Fibroblast of upper back skin (primary cell): ENCODE measurements at places on chromosomes 5 and 9.

DNA sequence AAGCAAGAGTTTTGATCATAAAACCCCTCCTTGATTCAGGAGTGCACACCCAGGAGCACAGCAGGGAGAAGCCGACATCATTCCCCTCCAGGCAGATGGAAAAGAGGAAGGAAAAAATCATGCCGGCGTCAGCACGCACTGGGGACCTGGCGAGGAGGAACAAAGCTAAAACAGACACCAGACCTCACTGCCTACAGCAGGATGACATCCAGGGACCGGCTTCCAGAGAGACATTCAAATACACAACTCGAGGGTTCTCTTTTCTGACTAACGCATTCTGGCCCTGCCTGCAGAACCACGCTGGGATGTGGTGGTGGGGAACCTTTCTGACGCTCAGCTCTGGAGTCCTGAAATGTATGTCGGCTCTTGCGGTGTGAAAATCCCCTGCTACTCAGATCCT is 2.7 kb downstream of the UBAC1 start:
- DNase-seq: no peak

DNA sequence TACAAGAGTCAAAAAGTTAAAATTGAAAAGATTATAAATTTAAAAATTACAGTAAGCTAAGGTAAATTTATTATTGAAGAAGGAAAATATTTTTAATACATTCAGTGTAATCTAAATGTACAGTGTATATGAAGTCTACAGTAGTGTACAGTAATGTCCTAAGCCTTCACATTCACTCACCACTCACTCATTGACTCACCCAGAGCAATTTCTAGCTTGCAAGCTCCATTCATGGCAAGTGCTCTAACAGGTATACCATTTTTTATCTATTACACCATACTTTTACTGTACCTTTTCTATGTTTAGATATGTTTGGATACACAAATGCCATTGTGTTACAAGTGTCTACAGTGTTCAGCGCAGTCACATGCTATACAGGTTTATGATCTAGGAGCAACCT is 389.7 kb downstream of the RASEF start:
- no peak for DNase-seq

GRCh38 chr9:84937180-84937579 is 267.7 kb downstream of the NTRK2 start:
- DNase-seq: no peak

DNA sequence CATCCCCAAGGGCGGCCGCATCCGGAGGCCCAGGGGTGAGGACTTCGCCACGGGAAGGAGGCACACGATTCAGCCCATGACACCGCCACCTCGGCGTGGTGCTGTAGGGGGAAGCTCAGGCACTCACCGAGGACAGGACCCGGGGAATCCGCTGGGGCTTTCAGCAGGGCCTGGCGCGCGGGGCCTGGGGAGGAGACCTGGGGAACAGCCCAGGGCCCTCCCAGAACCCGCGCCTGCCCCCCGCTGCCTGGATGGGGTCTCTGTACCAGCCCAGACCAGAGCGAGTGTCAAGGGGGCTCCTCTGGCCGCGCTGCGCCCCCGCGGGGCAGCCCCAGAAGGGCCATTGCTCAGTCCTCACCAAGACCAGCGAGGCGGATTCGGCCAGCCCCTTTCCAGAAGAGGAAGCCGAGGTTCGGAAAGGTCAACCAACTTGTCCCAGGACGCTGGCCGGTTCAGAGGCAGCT is 12.8 kb downstream of the COL23A1 start:
- DNase-seq: no peak

GRCh38 chr9:14395317-14396082 is 81.6 kb upstream of the NFIB start:
- no peak for DNase-seq

DNA sequence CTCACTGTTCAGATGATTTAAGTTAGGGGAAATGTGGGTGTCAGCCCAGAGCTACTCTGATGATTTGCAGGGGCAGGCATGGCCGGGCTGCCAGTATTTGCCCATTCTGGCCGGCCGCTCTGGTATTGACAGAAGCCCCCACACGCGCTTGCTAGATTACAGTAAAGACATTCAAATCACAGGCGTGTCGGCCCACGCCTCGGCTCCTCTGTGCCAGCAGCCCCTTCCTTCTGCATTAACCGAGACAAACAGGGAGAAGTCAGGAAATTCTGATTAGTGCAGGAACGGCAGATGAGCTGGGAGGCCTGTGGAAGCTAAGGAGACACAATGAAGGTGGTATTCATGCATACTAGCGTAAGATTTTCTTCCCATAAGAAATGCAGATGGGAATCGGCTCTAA is 113.3 kb downstream of the CRB2 start:
- no peak for DNase-seq

- DNase-seq: no peak
These were observed 127.6 kb downstream of the RPS23 start for GRCh38 chr5:82150559-82150958.

DNA sequence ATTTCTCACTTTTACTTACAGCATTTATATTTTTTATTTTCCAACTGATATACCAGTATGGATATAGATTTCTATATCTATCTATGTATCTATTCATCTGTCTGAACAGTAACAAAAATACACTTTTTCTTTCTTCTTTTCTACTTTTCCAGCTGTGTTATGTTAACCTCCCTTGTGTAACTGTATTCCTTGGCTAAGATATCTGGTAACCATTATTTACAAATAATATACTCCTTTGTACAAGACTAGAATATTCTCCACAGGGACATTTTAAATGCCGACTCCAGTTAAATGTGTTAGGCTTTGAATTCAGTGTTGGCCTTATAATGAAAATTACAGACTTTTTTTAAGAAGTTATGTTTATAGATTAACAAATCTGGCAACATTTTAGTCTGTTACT is 168.7 kb downstream of the XRCC4 start:
- DNase-seq: no peak

- no peak for DNase-seq
These were observed 2.4 kb upstream of the TOR1A start for GRCh38 chr9:129826344-129826743.

GRCh38 chr5:87169300-87169991 is 98.2 kb upstream of the RASA1 start:
- peak; percentile 28 for DNase-seq

- peak; percentile 62 for DNase-seq
These were observed 6.5 kb upstream of the MAT2B start for GRCh38 chr5:163498886-163499285.

DNA sequence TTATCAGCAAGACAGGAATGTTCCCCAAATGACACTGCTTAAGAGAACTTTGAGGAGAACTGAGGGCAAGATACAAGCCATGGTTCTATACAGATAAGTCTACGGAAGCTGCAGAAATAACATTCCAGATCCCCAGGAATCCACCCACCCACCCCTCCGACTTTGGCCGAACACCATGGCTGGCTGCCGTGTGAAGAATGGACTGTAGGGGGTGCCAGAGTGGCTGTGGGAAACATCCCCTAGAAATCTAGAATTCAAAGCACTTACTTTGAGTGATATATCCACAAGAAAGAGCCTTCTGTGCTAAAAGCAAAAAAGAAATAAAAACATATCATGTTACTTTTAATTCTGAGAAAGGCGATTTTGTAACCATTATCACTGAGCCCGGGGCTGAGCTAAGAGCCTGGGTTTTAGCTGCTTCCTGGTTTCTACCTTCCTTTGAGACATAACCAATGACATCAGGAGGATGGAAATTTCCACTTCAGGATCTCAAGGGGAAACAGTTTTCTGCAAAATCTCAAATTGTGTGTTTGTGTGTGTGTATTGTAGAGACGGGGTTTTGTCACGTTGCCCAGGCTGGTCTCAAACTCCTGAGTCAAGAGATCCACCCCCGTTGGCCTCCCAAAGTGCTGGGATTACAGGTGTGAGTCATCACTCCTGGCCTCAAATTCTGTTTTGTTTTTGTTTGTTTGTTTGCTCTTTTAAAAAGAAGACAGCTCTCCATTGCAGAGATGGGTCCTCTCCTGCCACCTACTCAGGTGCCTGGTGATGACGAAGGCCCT is 36.4 kb downstream of the GGTA1 start:
- no peak for DNase-seq

DNA sequence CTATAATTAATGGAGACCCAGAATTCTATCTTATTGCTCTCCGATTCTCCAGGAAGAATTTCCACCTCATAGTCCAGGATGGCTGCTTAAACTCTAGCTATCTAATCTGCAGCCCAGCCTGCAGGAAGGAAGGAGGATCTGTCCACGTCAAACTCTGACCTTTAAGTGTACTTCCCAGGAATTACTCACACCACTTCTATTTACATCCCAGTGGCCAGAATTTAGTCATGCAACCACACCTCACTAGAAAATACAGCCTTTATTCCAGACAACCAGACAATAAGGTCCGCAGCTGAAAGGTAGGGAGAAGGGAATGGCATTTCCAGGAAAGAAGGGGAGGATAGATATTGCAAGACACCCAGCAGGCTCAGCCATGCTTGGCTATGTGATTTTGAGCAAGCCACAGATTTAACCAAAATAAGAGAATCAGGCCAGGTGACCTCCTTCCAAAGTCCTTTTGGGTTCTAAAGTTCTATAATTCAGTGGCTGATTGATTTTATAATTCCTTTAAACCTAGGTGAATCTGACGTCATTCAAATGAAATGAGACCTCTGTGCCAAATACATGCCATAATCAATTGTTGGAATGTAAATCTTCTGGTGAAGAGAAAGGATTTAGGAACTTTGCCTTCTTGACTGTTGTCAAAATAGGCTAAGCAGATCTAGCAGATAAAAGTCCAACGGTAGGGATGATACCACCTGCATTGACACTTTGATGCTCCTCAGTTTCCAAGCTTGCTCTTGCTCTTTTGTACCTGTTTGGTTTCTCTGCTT is 3.7 kb upstream of the DENND1A start:
- DNase-seq: peak; percentile 25

DNA sequence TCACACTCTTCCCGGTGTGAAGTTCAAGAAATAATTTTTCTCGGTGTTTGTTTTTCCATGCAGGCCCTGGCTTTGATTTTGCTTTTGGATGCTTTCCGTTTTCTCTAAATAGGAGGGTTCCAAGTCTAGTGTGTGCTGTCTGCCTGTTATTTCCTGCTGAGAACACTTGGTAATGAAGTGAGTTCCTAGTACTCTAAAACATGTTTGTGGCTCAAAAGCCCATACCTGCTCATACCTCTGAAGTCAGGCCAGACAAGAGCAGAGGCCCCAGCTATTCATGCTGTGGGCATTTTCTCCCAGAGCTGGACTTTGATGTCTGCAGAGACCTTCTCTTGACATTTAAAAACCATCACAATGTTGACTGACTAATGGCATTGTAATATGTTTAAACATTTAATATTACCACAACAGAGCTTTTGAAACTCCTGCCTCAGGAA is 211.2 kb downstream of the GOLPH3 start:
- peak; percentile 71 for DNase-seq

DNA sequence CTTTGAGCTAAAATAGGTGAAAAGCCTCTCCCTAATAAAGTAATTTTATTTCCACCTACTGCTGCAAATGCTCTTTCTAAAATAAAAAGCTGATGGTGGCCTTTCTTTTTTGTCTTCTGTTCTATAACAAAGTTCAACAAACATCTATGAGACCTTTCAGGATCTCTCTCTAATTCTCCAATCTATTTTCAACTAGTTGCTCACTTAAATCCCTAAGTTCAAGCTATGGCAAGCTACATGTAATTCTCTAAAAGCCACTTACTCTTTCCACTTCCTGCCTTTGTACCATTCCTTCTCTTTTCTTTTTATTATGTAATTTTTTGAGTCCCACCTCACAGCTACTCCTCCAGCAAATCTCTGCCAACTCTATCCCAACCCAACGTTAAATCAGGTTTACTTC is 20.9 kb downstream of the CHD1 start:
- DNase-seq: no peak

- DNase-seq: no peak
These were observed 11.1 kb downstream of the GRIN1 start for GRCh38 chr9:137149942-137150616.

- DNase-seq: no peak
These were observed 417.7 kb upstream of the POU5F2 start for GRCh38 chr5:94159144-94159543.

GRCh38 chr5:131423056-131423455 is 159.2 kb downstream of the CDC42SE2 start:
- DNase-seq: peak; percentile 30

DNA sequence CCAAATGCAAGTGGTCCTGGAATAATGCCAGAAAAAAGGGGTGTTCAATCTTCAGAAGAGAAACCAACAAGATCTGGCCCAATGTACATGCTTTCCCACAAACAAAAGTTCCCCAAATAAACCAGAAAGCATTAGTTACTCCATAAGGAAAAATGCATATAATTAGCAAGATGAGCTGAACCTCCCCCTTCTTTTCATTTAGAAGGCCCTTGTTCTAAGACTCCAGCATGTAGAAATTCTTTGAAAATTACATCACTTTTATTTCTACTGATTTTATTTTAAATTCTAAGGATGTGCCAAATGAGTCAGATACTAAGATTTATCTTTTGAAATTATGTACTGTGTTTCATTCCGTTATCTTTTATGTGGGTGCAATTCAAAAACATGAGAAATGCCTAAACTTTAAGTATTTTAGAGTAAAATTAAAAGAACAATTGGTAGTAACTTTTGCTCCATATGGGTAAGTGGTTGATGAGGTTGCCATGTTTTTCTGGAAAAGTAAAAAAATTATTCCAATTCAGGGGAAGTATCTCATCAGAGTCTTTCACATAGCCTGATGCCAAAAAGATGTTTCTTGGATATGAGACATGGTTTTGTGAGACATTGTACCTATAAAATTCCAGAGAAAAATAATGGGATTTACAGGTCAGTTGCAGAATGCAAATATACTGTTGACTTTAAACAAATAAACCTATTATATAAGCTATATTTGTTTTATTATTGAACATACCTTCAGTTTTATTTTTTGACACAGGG is 106.5 kb upstream of the CCDC112 start:
- peak; percentile 71 for DNase-seq

- DNase-seq: peak; percentile 21
These were observed 356.5 kb downstream of the CCDC171 start for GRCh38 chr9:15909297-15909696.

GRCh38 chr9:18544456-18544855 is 70.5 kb downstream of the ADAMTSL1 start:
- DNase-seq: no peak

DNA sequence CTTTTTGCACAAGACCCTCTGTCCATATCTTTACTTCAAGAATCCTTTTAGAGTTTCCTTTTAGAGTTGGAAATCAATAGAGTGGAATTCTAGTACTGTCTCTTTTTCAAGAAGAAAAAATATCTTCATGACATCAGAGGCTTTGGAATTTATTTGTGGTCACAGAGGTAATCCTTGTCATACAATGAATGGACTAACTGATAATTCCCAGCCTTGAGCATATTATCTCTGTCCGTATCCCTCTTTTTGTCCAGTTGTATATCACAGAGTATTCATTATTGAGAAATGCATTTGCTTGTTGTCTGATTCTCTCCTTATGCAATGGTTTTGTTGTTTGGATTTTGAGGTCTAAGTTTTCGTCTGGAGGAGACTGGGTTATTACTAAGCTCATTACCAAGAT is 82.0 kb upstream of the HAPLN1 start:
- peak; percentile 58 for DNase-seq

- DNase-seq: no peak
These were observed 2.0 kb downstream of the OGN start for GRCh38 chr9:92402360-92402759.

- DNase-seq: peak; percentile 74
These were observed 262.1 kb upstream of the KLF4 start for GRCh38 chr9:107751567-107752210.
